ENCODE measurements at places on chromosomes 3 and 15.
A peak's percentile ranks its signal among the peaks of the same experiment; 100 is the strongest.

DNA sequence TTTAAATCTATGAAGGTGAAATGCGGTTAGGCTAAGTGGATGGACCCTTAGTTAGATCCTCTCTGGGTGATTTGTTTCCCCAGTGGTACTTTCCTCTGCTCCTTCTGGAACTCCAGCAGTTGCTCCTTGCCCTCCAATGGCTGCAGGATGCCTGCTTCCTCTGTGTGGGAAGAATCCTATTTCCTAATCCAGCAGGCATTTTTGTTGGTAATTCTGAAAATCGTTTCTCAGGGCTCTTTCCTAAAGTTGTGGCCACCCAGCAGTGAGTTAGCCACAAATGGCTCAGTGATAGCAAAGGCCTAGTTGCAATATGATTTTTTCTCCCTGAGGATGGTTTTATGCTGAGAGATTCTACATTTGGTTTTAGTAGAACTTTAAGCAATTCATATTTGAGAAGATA, 332.3 kb upstream of the C2CD4B start:
- H3K4me3 ChIP-seq = no peak overlapping the region
- no peak for DNase-seq
- no peaks in the 10 kb centered on the region for H3K36me3 ChIP-seq
- H3K27ac ChIP-seq = no peak overlapping the region

DNA sequence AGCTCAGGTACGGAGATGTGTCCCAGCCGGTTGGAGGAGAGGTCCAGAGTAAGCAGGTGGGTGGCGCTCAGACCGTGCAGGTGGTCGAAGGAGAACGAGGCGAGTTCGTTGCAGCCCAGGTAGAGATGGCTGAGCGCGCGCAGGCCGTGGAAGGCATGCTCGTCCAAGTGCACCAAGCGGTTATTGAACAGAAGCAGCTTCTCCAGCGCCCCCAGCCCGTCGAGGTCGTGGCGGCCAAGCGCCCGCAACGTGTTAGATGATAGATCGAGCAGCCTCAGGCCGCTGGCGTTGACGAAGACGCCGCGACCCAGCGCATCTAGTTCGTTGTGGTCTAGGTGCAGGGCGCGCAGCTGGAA, 648 bp downstream of the AMIGO3 start:
- no peak for DNase-seq
- no peak overlapping the region for H3K27ac ChIP-seq
- no peaks in the 10 kb centered on the region for H3K27me3 ChIP-seq
- H3K4me1 ChIP-seq = peaks cover 9% of the 10 kb centered on the region
- peaks cover 56% of the 10 kb centered on the region for H3K36me3 ChIP-seq
- H3K4me3 ChIP-seq = peak overlapping the region; percentile 59

DNA sequence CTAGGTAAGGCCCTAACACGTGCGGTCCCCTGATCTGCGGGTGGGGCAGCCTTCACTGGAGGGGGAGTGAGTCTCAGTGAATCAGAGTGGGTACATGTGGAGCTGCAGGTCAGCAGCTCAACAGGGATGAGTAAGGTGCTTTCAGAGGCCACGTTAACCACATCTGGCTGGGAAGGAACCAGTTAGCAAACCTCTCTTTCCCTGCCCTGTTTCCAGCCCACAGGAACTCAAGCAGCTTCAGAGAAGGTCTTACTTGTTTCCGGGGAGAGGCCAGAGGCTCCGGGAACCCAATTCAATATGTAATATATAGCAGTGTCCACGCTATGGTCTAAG, 175.3 kb downstream of the XXYLT1 start:
- H3K4me1 ChIP-seq = peaks cover 29% of the 10 kb centered on the region
- H3K36me3 ChIP-seq = peaks cover 7% of the 10 kb centered on the region
- no peaks in the 10 kb centered on the region for H3K27me3 ChIP-seq
- no peak for DNase-seq
- peak overlapping the region; percentile 55 for H3K27ac ChIP-seq
- no peak overlapping the region for H3K4me3 ChIP-seq

- H3K4me1 ChIP-seq = peaks cover 19% of the 10 kb centered on the region
- H3K27me3 ChIP-seq = no peaks in the 10 kb centered on the region
- H3K4me3 ChIP-seq = no peak overlapping the region
- DNase-seq = peak; percentile 67
- H3K27ac ChIP-seq = no peak overlapping the region
- H3K36me3 ChIP-seq = no peaks in the 10 kb centered on the region
These were observed 168.8 kb upstream of the TTC14 start for GRCh38 chr3:180433152-180433551.

- no peak overlapping the region for H3K4me3 ChIP-seq
- H3K27ac ChIP-seq = no peak overlapping the region
- no peaks in the 10 kb centered on the region for H3K27me3 ChIP-seq
- no peaks in the 10 kb centered on the region for H3K36me3 ChIP-seq
- peaks cover 7% of the 10 kb centered on the region for H3K4me1 ChIP-seq
These were observed 140.4 kb downstream of the NEK10 start for GRCh38 chr3:27228805-27229204.

GRCh38 chr3:156553705-156554356, 1.1 kb downstream of the SSR3 start:
- peak overlapping the region; percentile 89 for H3K4me3 ChIP-seq
- no peaks in the 10 kb centered on the region for H3K27me3 ChIP-seq
- H3K36me3 ChIP-seq = peaks cover 38% of the 10 kb centered on the region
- peaks cover 30% of the 10 kb centered on the region for H3K4me1 ChIP-seq
- peak; percentile 54 for DNase-seq

DNA sequence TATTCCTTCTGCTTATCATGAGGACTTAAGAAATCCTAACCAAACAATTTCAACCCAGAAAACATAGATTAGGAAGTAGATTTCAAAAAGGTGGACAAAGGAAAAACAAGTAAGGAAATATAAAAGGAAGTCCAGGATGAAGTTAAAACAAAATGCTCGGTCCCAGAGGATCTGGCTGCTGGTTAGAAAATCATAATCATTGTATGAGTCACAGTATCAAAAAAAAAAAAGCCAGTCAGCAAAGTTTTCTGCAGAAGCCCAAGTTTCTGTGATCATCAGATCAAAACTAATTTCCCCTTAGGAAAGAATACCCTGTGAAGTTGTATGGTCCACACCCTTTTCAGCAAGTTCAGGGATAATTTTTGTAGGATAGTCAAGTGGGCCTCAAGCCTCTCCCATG, 43.0 kb upstream of the LRTM1 start:
- H3K27me3 ChIP-seq = no peaks in the 10 kb centered on the region
- peak overlapping the region; percentile 9 for H3K27ac ChIP-seq
- H3K4me3 ChIP-seq = no peak overlapping the region
- peak; percentile 14 for DNase-seq

GRCh38 chr3:194574639-194575483, 58.4 kb downstream of the TMEM44 start:
- no peak overlapping the region for H3K4me3 ChIP-seq
- peak; percentile 41 for DNase-seq
- H3K36me3 ChIP-seq = no peaks in the 10 kb centered on the region
- no peak overlapping the region for H3K27ac ChIP-seq
- H3K27me3 ChIP-seq = no peaks in the 10 kb centered on the region

DNA sequence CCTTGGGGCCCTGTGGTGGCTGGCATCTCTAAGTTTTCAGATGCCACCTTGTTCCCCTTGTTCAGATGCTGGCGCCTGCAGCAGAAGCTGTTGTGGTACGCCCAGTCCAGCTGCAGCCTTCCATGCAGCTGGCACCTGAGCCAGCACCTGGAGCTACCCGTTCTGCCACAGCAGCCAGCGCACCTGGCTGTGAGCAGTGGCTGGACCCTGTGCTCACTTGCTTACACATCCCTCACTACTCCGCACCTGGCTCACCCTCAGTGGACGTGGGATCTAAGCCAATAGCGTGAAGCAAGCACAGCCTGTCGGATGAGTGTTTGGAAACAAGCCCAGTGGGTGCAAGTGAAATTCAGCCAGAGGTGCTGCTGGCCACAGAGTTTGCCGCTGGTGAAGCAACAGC, 607.5 kb upstream of the BCHE start:
- no peaks in the 10 kb centered on the region for H3K36me3 ChIP-seq
- peaks cover 21% of the 10 kb centered on the region for H3K4me1 ChIP-seq
- no peak overlapping the region for H3K27ac ChIP-seq

DNA sequence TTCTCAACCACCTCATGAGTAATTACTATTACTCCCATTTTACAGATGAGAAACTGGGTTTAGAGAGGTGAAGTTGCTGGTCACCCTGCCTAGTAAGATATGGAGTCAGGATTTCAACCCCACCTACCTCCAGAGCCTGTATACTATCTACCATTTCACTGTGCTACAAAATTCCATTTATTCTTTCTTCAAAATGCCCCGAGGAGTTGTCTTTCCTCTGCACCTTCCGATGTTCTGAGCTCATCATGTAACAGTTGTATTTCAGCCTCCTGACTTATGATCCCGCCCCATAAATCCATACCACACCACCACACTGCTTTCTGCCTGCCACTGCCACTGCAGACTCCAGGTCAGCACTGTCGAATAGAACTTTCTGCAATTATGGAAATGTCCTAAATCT, 71.3 kb upstream of the SLC25A36 start:
- no peak for DNase-seq
- H3K36me3 ChIP-seq = no peaks in the 10 kb centered on the region
- no peak overlapping the region for H3K27ac ChIP-seq
- H3K4me1 ChIP-seq = no peaks in the 10 kb centered on the region
- no peak overlapping the region for H3K4me3 ChIP-seq

GRCh38 chr3:58188921-58189451, 21.8 kb downstream of the DNASE1L3 start:
- DNase-seq = no peak
- no peak overlapping the region for H3K4me3 ChIP-seq
- H3K4me1 ChIP-seq = peaks cover 9% of the 10 kb centered on the region
- H3K27me3 ChIP-seq = no peaks in the 10 kb centered on the region
- no peaks in the 10 kb centered on the region for H3K36me3 ChIP-seq

GRCh38 chr15:51907136-51907862, 64.3 kb downstream of the LEO1 start:
- H3K4me1 ChIP-seq = peaks cover 19% of the 10 kb centered on the region
- no peaks in the 10 kb centered on the region for H3K27me3 ChIP-seq
- H3K4me3 ChIP-seq = no peak overlapping the region
- peaks cover 92% of the 10 kb centered on the region for H3K36me3 ChIP-seq
- H3K27ac ChIP-seq = peak overlapping the region; percentile 23
- peak; percentile 71 for DNase-seq

- H3K4me3 ChIP-seq = no peak overlapping the region
These were observed 42.7 kb downstream of the FAM174B start for GRCh38 chr15:92612891-92613290.

DNA sequence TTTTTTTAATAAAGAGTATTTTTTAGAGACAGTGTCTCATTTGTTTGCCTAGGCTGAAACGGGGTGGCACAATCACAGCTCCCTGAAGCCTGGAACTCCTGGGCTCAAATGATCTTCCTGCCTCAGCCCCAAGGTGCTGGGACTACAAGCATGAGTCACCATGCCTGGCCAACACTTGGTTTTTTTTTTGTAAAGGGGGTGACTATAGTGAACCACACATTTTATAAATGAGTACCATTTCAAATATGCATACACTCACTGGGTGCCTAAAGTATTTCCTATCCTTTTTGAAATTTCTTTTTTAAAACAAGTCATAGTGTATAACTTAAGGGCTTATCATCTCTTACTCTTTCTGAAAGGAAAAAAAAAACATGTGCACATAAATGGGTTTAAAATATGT, 325.2 kb upstream of the MEIS2 start:
- H3K27ac ChIP-seq = no peak overlapping the region
- H3K4me3 ChIP-seq = no peak overlapping the region
- H3K4me1 ChIP-seq = no peaks in the 10 kb centered on the region
- no peaks in the 10 kb centered on the region for H3K36me3 ChIP-seq
- no peak for DNase-seq

- H3K27me3 ChIP-seq = no peaks in the 10 kb centered on the region
- H3K36me3 ChIP-seq = no peaks in the 10 kb centered on the region
- H3K27ac ChIP-seq = no peak overlapping the region
- no peak overlapping the region for H3K4me3 ChIP-seq
- peak; percentile 75 for DNase-seq
- H3K4me1 ChIP-seq = peaks cover 11% of the 10 kb centered on the region
These were observed 141.2 kb upstream of the SLC7A14 start for GRCh38 chr3:170726976-170727661.

- DNase-seq = no peak
- H3K4me1 ChIP-seq = no peaks in the 10 kb centered on the region
- no peak overlapping the region for H3K4me3 ChIP-seq
- no peaks in the 10 kb centered on the region for H3K27me3 ChIP-seq
These were observed 67.2 kb upstream of the CSTA start for GRCh38 chr3:122257644-122258364.

DNA sequence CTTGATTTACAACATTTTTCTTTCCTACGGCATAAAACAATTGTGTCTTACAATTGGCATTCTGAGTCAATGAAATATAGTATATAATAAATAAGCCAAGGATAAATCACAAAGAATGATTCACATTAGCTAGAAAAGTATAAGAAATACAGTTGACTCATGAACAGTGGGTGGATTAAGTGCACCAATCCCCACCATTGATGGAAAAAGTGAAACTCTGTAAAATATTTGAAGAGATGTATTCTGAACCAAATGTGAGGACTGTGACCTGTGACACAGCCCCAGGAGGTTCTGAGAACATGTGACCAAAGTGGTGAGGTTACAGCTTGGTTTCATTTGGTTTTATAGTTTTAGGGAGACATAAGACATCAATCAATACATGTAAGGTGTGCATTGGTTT, 227.5 kb downstream of the ALCAM start:
- H3K27me3 ChIP-seq = no peaks in the 10 kb centered on the region
- DNase-seq = no peak
- H3K36me3 ChIP-seq = no peaks in the 10 kb centered on the region
- no peak overlapping the region for H3K4me3 ChIP-seq
- H3K4me1 ChIP-seq = peaks cover 20% of the 10 kb centered on the region
- no peak overlapping the region for H3K27ac ChIP-seq

GRCh38 chr3:113948015-113948917, 453 bp downstream of the ZDHHC23 start:
- H3K27ac ChIP-seq = no peak overlapping the region
- DNase-seq = peak; percentile 9
- H3K4me3 ChIP-seq = peak overlapping the region; percentile 79
- H3K27me3 ChIP-seq = no peaks in the 10 kb centered on the region
- peaks cover 6% of the 10 kb centered on the region for H3K36me3 ChIP-seq
- H3K4me1 ChIP-seq = peaks cover 13% of the 10 kb centered on the region

GRCh38 chr3:106619-107018, 89.9 kb upstream of the CHL1 start:
- DNase-seq = no peak
- no peak overlapping the region for H3K4me3 ChIP-seq
- no peaks in the 10 kb centered on the region for H3K27me3 ChIP-seq
- H3K4me1 ChIP-seq = no peaks in the 10 kb centered on the region
- H3K27ac ChIP-seq = no peak overlapping the region
- H3K36me3 ChIP-seq = no peaks in the 10 kb centered on the region

GRCh38 chr15:89423981-89424380, 72.4 kb downstream of the RHCG start:
- peaks cover 48% of the 10 kb centered on the region for H3K27me3 ChIP-seq
- H3K4me1 ChIP-seq = no peaks in the 10 kb centered on the region
- no peaks in the 10 kb centered on the region for H3K36me3 ChIP-seq
- no peak overlapping the region for H3K4me3 ChIP-seq
- no peak for DNase-seq
- H3K27ac ChIP-seq = no peak overlapping the region

GRCh38 chr15:33964665-33965040, 3.6 kb upstream of the CHRM5 start:
- no peaks in the 10 kb centered on the region for H3K27me3 ChIP-seq
- H3K4me1 ChIP-seq = no peaks in the 10 kb centered on the region
- DNase-seq = no peak
- H3K4me3 ChIP-seq = no peak overlapping the region

Data from MCF 10A (cell line).